Activated naive CD8-positive, alpha-beta T cell treated with anti-CD3 and anti-CD28 coated beads, Interleukin-2, amount 50 U/mL, for 24 hours (primary cell): ENCODE measurements at places on chromosomes 12 and 14.

DNA sequence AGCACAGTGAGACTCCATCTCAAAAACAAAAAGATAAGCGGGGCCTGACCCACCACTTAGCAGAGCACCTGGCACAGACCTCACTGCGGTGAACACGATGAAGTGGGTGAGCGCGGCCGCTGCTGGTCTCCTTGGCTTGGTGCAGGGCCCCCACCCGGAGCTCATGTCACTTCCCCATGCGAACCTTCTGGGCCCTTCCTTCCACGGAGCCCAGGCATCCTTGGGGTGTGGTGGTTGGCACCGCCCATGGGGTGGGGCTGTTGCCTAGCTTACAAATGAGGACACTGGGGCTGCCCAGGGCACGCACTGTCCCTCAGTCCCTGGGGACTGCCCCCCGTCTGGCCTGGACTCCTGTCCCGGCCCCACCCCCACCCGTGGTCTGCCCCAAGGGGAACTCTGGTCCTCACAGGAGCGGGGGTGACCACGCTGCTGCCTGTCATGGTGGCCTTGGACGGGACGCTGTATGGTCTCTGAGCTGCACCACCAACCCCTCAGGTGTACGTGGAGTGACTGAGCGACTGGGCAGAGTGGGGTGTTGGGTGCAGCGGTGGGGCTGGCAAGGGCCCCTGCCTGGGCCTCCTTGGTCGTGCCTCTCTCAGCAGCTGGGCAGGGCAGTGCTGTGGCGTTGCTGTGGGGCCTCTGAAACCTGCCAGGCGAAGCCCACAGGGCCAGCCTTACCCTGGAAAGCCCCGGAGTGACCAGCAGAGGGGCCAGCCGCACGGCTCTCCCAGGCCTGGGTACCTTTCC lies 15.3 kb downstream of the FBRSL1 start:
- DNase-seq: no peak

DNA sequence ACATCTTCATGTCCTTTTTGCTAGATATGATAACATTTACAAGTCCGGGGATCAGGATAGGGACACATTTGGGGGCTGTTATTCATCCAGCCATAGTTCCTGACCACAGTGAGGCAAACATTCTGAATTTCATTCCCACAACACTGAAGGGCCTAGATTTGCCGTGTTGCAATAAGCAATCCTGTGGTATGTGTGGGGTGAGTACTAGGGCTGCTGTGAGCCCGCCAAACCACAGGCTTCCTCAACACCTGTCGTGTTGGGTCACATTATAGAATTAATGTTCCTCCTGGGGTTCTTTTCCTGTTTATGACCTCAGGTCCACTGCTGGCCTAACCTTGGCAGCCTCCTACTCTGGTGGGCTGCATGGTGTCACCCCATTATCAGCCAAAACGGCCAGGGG lies 119.2 kb downstream of the TBC1D30 start:
- no peak for DNase-seq

DNA sequence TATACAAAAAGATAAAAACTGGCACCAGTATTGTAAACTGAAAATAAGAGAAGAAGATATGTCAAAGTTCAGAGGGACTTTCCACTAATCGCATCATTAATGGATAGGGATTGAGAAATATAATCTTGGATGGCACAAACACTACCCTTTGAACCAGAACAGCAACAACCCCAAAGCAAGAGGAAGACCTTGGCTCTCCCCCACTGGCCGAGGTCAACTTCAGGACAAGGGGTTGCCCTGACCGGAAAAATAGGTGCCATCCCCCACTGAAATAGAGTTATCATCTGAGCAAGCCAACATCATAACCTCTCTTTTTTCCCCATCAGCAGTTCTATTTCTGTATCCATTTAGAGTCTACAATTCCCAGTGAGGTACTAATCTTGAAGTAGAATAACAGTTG lies 72.4 kb upstream of the PCED1B start:
- DNase-seq: no peak

DNA sequence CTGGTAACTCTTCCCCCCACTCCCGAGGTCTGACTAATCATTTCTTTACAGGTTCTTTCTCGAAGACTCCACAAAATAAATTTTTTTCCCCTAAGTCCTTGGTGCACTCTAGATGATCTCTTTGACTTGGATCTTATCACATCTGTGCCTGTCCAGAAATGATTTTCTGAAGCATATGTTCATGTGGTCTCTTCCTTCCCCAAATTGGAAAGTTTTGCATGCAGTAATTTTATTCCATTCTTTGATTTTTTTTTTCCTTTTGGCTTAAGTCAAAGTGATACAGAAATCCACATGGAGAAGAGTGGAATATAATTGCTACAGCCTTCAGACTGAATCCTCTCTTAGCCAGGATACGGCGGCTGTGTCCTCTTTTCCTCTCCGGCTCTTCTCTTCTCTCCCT lies 213.3 kb downstream of the BMP4 start:
- no peak for DNase-seq

DNA sequence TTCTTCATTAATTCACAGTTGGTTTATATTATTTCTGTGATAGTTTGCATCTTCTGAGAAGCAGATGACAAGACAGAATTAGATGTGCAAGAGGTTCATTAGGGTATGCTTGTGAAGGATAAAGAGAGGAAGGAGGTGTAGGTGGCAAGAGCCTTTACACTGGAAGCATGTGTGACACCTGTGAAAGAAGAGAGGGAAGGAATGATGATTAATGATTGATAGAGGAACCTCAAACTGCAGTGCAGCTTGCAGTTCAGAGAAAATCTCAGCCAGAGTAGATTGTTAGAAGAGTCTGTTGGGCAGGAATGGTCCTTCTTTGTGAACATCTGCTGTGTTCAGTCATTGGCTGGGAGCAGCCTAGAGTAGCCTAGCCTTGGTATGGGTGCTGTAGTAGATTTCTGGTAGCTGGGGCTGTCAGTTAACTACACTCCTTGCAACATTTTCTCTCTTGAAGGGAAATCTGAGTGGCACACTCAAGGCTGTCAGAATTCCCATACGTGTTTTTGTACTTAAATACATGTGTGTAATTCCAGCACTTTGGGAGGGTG lies 9.0 kb downstream of the RCOR1 start:
- DNase-seq: no peak

DNA sequence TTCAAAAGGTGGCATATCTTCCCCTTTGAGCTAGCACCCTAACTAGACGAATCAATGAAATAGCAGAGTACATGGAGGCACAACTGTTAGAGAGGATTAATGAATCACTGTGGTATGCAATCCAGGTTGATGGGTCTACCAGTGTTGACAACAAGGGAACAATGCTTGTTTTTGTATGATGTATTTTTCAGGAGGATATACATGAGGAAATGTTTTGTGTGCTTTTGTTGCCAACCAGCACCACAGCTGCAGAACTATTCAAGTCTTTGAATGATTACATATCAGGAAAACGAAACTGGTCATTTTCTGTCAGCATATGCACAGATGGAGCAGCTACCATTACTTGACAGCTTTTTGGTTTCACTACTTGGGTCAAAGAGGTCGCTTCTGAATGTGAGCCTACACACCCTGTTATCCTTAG lies 142.6 kb downstream of the GPHN start:
- no peak for DNase-seq

DNA sequence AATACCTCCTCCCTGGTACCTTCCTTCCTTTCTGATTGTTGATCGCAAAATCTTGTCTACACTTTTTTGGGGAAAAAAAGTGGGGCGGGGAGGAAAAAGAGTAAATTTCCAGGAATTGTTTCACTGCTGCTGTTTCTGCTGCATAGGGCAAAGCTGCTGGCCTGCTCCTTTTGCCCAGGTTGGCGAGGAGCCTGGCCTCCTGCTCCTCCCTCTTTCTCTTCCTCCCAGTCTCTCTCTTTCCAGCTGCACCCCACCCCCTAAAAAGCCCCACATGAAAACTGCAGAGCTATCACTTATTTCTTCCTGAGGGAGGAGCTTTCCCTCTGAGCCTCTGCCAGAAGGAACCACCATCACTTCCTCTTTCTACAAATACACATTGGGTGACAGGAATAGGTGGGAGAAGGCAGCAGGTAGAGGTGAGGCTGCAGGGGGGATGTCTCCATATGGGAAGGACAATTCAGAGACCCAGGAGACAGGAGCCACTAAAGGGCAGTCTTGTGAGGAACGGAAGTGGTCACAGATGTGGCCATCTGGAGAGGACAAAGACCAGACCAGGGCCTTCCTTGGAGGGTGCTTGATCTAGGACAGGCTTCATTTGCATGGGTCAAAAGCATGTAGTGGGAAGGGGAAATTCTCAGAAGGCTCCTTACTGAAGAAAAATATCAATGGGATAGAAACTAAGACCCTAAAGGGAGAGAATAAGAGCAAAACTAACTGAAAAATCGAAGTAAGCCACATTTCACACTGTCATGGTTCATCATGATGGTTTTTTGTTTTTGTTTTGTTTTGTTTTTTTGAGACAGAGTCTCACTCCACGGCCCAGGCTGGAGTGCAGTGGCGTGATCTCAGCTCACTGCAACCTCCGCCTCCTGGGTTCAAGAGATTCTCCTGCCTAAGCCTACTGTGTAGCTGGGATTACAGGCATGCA lies 14.8 kb downstream of the ZBTB39 start:
- DNase-seq: no peak

- no peak for DNase-seq
Observed at GRCh38 chr12:66900616-66901015, 221.7 kb upstream of the GRIP1 start.

- DNase-seq: no peak
Observed at GRCh38 chr12:3132636-3133404, 55.6 kb downstream of the TSPAN9 start.

- no peak for DNase-seq
Observed at GRCh38 chr12:122126342-122126635, 47.7 kb downstream of the IL31 start.
